ENCODE measurements at places on chromosomes 2 and 18.

DNA sequence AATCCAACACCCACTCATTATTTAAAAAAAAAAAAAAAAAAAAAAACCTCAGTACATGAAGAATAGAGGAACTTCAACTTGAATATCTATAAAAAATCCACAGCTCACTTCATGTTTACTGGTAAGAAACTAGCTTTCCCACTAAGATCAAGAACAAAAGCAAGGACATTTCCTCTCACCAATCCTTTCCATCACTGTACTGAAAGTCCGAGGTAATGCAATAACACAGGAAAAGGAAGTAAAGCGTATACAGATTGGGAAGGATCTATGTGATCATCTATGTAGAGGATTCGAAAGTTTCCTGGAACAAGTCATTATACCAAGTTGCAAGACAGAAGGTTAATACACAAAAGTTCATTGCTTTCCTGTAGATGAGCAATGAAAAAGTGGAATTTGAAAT is 63.2 kb downstream of the ROCK2 start:
- DNase-seq: no peak

GRCh38 chr2:134465228-134466105 is 211.6 kb downstream of the MGAT5 start:
- DNase-seq: no peak

DNA sequence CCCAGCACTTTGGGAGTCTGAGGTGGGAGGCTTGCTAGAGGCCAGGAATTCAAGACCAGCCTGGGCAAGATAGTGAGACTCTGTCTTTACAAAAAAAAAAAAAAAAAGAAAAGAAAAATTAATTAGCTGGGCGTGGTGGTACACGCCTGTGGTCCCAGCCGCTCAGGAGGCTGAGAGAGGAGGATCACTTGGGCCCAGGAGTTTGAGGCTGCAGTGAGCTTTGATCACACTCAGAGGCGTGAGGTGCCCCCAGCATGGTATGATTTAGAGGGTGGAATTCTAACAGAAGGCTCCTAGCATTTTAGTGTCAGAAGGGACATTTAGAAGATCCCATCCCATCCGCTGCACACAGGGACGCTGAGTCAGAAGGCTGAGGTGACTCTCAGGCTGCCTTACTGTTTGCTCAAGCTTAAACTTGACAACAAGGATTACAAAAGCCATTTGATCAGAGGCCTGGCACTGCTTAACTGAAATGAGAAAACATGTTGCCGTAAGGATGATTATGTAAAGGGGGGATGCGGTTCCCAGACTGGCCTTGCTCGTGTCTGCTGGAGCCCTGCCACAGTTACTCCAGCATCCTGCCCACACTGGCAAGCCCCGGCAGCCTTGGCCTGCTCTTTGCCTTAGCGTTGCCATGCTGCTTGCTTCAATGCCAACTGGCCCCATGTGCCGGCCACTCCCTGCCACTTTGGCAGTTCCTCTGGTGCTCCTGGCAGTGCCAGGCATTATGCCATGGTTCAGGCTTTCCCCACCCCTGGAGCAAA is 45.6 kb upstream of the SLC1A4 start:
- no peak for DNase-seq

DNA sequence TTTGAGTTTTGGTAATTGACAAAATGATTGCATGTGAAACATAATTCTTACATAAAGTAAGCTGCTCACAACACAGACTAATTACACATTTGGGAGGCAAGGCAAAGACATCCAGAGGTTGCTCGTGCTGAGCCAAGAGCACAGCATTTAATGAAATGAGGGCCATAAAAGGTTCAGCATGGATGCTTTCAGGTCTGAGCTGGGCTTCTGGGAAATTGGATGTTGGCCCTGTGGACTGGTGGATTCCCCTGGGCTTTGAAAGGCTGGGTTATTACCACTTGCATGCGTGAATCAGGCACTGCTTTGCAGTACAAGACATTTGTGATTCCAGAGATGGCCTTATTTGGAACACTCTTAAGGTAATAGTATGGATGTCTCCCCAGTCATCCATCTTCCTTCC is 533.5 kb upstream of the NRP2 start:
- DNase-seq: no peak

- DNase-seq: no peak
Observed at GRCh38 chr2:26411419-26411818, 9.7 kb downstream of the DRC1 start.

DNA sequence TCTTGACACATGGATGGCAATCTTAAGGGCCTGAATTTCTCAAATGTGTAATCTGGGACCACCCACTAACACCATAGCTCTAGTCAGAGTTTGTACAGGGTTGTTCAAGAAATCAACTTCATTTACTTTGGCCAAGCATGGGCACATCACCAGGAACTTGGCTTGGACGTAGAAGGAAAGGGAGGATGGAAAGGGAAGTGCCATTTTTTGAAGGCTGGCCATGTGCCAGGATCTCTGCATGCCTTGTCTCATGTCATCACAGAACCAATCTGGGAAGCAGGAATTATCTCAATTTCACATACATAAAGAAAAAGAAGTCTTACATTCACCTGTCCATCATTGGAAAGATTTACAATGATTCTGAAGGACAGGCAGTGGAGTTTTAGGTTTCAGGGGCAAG is 128.1 kb downstream of the ANTXR1 start:
- no peak for DNase-seq

- DNase-seq: no peak
Observed at GRCh38 chr2:163364736-163365135, 371.1 kb downstream of the FIGN start.

DNA sequence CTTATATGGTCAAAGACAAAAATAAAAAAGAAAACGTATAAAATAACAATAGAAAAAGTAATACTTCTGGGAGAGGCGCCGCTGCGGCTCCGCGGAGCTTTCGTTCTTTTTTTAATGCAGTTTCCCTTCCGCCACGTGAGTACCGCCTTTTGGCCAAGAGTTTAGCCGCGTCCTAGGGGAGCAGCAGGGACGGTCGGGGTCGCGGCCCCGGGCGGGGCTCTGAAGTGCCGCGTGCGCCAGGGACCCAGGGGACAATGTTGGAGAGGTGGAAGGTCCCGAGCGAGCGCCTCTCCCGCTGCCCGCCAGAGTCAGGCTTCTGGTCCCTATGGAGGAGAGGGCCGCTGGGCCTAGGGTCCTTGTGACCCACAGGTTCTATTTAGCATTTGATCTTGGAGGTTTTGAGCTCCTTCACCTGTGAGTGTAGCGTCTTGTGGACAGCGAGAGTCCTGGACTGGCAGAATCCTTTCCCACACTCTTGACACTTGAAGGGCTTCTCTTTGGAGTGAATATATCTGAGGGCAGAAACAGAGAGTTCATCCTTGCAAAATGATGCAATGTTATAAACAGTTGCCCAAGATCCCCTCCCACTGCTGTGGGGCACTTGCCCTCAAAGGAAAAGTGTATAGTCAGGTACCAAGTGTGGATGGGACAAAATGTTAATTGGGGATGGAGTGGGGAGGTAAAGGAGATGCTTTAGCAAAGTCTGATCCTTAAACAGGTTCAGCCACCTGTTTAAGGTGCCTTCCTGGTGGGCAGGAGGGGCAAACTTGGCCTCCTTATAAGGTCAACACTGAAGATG is 6.3 kb downstream of the OSR1 start:
- DNase-seq: no peak

- DNase-seq: no peak
Observed at GRCh38 chr18:11607906-11608305, 1.5 kb upstream of the SLC35G4 start.

GRCh38 chr2:119879502-119879901 is 119.8 kb downstream of the PTPN4 start:
- no peak for DNase-seq

DNA sequence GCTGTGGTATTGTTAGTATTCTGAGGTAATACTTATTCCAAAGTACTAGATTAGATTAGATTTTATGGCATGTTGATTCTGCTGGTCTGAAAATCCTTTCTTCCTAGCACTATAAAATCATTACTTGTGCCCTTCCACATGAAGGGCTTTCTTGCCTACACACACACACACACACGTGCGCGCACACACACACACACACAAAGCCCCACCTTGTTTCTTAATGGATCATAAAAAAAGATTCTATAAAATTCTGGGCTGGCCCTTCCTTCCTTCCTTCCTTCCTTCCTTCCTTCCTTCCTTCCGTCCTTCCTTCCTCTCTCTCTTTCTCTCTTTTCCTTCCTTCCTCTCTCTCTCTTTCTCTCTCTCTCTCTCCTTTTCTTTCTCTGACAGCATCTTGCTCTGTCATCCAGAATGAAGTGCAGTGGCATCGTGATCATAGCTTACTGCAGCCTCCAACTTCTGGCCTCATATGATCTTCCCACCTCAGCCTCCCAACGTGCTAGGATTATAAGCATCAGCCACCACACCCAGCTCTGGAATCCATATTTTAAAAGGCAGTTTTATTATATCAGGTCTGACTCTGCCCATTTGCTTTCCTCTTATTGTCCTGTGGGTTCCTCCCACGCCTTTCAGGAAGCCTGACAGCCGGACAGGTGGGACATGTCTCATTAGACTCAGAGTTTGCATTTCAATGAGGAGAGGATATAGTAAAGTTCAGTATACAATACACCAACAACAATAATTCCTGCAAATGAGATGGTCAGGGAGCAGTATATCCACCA is 321.1 kb downstream of the PIK3C3 start:
- DNase-seq: no peak

DNA sequence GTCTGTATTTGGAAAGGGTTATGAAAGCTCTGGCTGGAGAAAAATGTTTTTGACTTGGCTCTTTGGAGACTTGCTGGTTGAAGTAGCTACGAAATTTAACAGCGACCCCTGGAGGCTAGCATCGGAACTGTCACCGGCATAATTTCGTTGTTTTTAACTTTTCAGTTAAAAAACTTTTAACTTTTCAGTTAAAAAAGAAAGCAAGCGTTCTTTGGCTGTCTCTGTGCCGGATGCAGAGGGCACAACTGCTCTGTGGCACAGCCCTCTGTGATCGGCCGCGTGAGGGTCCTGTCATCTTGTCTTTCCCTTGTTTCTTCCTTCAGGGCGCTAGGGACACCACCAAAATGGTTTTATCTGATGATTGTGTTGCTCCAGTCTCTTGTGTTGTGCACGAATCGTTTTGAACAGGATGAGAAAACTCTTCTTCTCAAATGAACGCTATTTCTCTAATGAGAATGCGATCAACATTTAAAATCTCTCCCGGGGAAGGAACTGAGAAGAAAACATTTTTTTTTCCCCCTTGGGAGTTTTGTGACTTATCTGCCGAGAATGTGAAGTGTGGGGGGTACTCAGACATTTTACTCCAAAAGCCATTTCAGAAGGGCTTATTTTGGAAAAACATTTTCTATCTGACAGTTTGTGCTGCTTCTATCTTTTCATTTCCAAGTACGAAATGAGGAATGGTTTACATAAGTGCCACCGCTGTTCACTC is 57.1 kb downstream of the ADCYAP1 start:
- DNase-seq: no peak

DNA sequence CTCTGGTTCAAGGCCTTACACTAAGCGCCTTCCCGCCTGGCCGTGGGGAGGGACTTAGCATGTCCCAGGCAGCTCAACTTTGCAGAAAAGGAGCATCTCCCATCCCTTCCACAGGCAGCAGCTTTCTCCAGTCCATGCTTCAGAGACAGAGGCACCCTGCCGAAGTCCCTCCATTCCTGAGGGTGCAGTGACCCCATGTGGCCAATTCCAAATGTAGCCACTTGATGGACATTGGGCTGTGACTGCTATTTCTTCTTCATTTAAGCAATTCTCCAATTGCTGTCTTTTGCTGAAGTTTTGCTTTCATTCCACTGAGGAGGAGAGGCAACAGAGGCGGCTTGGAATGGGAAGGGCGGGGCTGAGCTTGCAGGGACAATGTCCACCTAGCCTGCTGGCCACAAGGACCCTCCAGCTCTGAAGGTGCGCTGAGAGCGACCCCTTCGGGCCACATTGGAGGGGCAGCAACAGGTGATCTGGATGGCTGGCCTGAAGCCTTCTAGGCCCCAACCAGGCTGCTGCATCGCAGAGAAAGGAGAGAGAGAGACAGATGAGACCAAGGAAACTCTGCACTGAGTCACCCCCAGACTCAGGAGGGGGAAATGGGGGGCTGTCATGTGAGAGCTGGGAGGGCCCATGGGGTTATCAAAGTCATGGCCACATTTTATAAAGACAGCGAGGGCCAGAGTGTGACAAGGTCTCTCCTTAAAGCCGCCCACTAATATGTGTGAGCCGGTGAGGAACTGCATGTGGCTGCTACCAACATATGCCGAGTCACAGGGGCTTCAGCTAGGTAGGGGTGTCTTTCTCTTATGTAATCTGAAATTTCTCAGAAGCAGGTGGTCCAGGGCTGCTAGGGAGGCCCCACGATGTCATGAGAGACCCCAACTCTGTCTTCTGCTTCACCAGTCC is 61.3 kb downstream of the LONRF2 start:
- DNase-seq: no peak

GRCh38 chr2:169729274-169729605 is 4.4 kb upstream of the KLHL23 start:
- no peak for DNase-seq

DNA sequence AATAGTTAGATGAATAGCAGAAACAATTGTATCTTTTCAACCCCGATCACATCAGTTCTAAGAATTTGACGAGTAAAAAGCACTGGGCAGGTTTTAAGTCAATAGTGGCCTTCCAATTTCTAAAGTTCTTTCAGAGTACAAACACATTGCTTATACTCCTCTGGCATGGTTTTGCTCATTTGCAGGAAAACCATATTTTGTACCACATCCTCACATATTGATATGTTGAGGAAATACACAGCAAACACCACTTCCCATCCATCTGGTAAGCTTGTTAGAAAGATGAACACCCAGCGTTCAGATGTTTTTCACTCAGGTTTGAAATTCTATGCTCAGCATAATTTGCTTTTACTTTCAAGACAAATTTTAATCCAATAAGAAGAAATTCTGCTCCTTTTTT is 344.6 kb upstream of the ACVR2A start:
- no peak for DNase-seq

DNA sequence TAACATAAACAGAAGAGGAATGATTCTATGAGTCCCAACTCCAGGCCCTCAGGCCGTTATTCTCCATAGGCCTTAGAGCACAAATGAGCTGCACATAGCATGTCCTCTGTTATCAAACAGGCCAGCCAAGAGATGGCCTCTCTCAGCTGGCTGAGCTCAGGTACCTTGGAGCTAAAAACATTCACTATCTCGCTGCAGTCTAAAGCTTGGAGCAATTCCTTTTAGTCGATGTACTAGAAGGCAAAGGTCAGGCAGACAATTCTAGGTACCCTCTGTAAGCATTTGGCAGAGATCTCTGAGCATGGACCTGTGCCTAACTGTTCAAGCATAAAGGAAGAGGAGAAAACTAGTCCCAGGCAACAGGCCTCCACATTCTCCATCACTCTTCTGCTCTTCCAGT is 38.0 kb upstream of the ATL2 start:
- DNase-seq: no peak

DNA sequence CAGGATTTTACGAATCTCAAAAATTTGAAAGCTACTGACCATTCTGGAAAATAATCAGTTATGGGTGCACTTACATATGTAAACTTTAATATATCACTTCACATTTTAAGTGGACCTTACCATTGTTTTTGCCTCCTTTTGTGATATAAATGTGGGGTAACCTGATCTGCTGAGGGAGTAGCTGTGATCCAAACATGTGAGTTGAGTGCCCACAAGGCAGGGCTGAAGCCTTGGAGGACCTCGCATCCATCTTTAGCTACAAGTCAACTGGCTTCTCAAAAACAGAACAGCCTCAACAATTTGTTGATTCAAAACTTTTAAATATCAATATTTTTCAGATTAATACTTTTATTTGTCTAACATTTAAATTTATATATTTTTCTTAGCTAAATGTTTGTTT is 178.2 kb downstream of the PLCL1 start:
- no peak for DNase-seq

All from NCI-H774 (cell line).